ENCODE measurements at places on chromosomes 2 and 18.

- DNase-seq, result no peak
Observed at GRCh38 chr2:55761526-55761925, 67.9 kb upstream of the PNPT1 start.

- no peak for DNase-seq
Observed at GRCh38 chr2:242027676-242028450, 158.3 kb downstream of the RTP5 start.

- DNase-seq, result no peak
Observed at GRCh38 chr18:52602820-52603219, 262.8 kb downstream of the DCC start.

GRCh38 chr2:43212931-43213330, 13.5 kb downstream of the ZFP36L2 start:
- DNase-seq, result no peak
